ENCODE measurements at places on chromosomes 7 and 10. TPM values are rescaled to one million over a fixed set of nuclear protein-coding genes. Genes with fewer than 3 reads are reported as not detected.

SRGN gene
- 25.0 TPM for polyA plus RNA-seq

DNA sequence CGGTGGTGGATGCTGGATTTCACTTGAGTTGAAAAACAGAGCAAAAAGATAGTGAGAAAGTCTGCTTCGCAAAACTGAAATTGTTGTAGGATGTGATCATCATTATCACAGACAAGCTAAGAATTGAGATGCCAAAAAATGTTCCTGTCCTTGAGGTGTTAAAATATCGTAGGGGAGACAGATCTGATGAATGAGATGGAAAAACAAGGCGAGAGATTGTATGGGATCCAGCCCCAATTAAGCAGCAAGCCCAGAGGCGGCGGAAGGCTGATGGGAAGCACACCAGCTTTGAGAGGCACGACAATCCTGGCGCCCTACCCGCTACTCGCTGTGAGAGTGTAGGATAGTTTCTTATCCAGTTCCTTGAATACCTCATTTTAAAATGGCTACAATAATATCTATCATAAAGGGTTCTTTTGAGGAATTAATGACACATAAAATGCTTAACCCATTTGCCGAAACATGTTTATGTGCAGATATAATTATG is 131.1 kb upstream of the PTN start:
- DNase-seq = no peak

- DNase-seq = no peak
Observed at GRCh38 chr7:51950813-51951212, 634.2 kb upstream of the COBL start.

DNA sequence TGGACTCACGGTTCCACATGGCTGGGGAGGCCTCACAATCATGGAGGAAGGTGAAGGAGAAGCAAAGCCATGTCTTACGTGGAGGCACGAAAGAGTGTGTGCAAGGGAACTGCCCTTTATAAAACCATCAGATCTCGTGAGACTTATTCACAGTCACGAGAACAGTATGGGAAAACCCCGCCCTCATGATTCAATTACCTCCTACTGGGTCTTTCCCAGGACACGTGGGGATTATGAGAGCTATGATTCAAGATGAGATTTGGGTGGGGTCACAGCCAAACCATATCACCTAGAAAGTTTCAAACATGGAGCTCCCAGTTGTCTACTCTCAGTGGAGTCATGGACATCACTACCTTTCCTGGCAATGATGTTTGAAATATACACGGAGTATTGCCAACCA is 49.6 kb downstream of the CYCS start:
- DNase-seq = no peak

PHKG1 gene
- polyA plus RNA-seq = 32.1 TPM
